Spinal cord (tissue), 10 donors: ENCODE measurements at places on chromosomes 6 and 20. TPM values are rescaled to one million over a fixed set of nuclear protein-coding genes. Genes with fewer than 3 reads are reported as not detected.
A peak's percentile ranks its signal among the peaks of the same experiment; 100 is the strongest.

GRCh38 chr20:58017231-58017969, 211.1 kb downstream of the ANKRD60 start:
- peak; percentile 80 for DNase-seq

- DNase-seq: no peak
Observed at GRCh38 chr6:20704325-20705025, 170.2 kb downstream of the CDKAL1 start.

The WFDC5 gene
- total RNA-seq: 0.28 TPM

DNA sequence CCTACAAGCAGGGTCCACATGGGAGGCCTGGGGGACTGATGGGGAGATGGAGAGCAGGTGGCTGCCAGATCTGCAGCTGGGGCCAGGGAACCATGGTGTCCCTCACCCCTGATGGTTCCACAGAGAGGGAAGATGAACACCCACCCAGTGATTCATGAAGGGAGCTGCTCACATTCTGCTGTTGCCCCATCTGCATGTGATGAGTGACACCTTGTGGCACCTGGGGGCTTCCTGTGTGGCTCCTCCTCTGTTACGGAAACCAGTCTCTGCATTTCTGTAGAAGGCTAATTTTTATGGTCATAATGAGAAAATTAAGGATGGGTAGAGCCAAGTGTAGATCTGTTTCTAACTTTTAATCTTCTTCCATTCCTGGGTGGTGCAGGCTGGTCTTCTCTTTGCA, 217.1 kb downstream of the SMOC2 start:
- no peak for DNase-seq

DNA sequence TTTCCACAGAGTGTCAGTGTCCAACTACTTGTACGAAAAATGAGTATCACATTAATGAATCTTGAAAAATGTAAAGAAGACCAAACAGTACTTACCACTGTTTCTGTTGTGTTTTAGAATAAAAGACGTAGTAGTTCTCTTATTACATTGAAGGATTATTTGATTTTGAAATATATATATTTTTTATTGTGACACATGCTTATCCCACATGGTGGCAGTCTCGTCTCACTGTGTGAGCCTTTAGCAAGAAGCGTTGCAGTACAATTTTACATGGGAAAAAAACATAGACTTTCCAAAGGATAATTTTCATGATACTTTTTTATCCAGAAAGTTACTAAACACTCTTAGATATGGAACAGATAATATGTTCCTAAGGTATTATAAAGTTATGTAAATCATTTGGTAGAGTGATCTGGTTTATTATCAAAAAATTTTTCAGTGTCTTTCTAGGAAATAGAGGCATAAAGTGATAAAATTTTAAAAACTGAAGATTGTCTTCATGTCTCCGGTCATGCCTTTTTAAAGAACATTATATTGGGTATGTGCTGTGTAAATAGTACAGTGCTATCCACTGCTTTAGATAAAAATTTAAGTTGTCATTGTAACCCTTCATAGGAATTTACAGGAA, 117.5 kb upstream of the SAMD5 start:
- peak; percentile 32 for DNase-seq

- no peak for DNase-seq
Observed at GRCh38 chr6:168428863-168429262, 12.1 kb upstream of the SMOC2 start.

DNA sequence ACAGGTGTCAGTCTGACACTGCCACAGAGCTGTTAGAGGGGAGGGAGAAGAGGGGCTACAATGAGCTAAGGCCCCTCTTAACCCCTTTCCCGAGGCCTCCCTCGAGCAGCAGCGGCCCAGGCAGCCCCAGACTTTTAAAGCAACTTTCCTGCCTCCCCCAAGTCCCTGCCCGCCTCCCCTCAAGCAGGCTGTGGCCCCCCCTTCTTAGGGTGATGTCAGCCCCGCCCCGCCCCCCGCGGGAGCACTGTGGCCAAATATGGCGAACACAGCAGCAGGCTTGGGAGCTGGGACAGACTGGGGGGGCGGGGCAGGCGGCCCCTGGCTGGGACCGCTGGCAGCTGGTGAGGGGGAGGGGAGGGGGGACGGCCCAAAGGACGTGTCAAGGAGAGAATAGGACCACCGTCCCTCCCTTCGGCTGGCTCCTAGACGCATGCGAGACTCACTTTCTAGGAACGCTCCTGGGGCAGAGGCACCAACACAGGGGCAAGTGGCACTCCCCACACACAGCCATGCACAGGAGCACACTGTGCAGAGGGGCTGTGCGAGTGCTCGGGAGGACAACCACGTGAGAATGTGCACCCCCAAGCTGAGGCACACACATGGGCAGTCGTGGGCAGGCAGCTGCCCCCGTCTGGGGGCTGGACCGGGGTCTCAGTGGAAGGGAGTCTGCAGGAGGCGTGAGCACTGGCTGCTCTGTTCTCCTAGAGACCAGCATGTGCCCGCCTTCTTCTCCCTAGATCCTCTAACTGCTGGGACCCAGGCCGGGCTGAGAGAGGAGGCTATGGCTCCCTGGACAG, 6.7 kb downstream of the TEAD3 start:
- DNase-seq: no peak

- peak; percentile 6 for DNase-seq
Observed at GRCh38 chr6:20400456-20401204, 1.0 kb upstream of the E2F3 start.

GRCh38 chr20:45268531-45268930, 14.2 kb upstream of the SLPI start:
- no peak for DNase-seq

DNA sequence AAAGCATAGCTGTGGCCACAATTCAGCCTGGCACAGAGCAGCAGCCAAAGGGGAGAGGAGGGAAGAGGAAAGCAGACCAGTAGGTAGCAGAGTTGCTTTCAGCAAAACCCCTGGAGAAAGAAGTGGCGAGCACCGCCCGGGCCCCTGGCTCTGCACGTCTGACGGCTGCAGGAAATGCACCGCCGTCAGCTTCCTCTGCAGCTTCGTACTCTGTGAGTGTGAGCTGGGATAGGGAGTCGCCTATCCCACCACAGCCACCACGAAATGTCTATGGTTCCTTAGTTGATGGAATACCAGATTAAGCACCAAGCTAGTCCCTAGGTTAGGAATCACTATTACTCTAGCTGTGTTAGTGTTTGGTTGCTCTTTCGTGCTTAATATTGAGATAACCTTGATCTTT, 79.9 kb upstream of the NAA20 start:
- no peak for DNase-seq

GRCh38 chr20:31580706-31581105, 24.4 kb upstream of the ID1 start:
- DNase-seq: no peak

DNA sequence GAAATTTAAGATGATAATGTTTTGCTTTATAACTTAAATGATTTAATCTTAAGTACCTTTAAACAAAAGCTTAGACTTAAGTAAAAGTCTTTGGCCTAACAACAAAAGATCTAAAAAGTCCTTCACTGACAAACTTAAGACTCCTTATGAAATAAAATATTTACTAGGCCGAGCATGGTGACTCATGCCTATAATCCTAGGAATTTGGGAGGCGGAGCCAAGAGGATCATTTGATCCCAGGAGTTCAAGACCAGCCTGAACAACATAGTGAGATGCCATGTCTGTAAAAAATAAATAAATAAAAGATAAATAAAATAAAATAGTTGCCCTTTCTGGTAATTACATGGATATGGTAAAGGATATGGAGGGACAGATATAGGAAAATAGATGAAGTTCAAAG, 12.4 kb downstream of the KATNA1 start:
- DNase-seq: no peak

- DNase-seq: no peak
Observed at GRCh38 chr6:135114355-135115145, 59.9 kb upstream of the HBS1L start.

The EMILIN3 gene
- 16.4 TPM for total RNA-seq
